Right lobe of liver (tissue), 6 donors: ENCODE measurements at places on chromosomes 7 and 10. TPM values are rescaled to one million over a fixed set of nuclear protein-coding genes. Genes with fewer than 3 reads are reported as not detected.

Gene CYP2W1
- total RNA-seq = not detected

GRCh38 chr10:14623931-14624330, 150.8 kb downstream of the FAM107B start:
- DNase-seq = no peak

DNA sequence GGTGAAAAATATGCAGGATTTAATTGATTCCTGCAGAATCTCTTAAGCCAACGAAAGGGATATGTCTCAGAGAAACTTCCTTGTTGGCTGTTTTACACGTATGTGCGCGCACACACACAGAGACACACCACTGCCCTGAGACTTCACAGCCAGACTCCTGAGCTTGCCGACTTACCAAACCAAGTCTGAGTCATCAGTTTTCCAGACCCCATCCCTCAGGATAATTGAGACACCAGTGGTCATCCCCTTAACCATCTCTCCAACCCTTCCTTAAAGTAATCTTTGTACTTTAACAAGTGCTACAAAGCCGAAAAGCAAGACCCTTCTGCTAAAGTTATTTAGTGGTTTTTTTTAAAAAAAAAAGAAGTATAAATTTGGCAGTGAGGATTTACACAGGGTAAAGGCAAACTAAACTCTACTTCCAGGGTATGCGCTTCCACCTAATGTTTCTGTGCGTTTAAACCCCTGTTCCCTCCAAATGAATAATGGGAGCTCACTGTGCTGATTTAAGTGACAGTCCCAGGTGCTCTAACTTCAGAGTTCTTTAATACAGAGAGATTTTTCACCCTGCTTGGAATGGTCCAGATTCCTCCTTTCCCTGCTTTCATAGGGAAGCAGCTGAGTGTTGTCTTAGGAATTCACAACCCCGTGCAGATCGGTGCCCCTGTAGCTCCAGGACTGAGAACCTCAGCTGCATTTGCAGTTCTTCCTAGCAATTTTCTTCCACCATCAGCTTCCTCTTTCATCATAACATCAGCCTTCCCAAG, 198.5 kb downstream of the INHBA start:
- DNase-seq = no peak

Gene ITIH5
- 0.32 TPM for total RNA-seq

DNA sequence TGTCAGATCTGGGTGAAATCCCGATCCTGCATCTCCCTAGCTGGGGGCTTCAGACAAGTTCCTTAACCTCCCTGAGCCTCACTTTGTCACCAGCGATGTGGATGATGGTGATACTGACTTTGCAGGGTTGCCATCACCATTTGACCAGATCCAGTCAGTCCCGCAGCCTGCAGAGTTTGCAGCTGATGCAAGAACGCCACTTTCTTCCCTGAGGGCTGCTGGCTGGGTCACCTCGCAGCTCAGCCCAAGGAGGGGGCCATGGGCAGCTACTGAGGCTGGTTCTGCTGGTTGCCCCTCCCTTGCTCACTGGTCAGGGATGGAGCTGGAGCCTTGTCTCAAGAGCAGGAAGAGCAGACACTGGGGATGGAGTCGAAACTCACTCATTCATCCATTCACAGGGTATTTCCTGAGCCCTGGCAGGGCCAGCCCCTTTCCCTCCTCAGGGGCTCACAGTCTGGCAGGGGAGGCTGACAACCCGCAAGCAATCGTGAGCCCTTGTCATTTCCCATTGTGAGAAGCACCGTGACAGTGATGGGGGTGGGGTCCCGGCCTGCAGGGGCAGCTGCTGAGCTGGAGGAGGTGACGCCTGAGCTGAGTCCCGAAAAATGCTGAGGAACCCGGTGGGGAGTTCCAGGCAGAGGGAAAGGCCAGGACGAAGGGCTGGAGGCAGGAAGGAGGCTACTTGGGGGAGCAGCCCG, 111.1 kb upstream of the TCF7L2 start:
- no peak for DNase-seq

Gene SDK1
- 0.32 TPM for total RNA-seq

- DNase-seq = no peak
Measured at GRCh38 chr10:69961881-69962745, 90.5 kb upstream of the MACROH2A2 start.

DNA sequence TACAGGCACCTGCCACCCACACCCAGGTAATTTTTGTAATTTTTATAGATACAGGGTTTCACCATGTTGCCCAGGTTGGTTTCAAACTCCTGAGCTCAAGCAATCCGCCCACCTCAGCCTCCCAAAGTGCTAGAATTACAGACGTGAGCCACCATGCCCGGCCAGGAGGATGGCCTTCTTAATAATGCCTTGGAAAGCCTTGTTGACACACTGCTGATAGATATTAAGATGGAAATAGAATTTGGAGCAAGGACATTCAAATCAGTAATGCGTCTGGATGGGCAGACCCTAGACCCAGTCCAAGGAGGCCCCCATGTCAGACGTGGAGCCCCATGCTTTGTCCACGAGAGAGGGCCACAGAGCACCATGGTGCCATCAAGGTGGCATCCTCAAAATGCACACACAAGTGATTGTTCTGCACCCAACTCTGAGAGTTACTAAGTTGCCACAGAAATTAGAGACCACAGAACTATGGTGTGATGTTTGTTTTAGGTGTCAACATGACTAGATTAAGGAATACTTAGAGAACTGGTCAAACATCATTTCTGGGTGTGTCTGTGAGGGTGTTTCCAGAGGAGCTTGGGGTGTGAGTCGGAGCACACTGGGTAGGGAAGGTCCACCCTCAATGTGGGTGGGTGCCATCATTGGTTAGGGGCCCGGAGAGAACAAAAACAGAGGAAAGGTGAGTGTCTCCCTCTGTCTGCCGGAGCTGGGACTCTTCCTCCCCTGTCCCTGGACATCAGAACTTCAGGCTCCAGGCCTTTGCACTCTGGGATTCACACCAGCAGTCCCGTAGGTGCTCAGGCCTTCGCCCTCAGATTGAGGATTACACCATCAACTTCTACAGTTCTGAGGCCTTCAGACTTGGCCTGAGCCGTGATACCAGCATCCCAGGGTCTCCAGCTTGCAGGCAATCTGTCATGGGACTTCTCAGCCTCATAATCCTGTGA, 34.5 kb downstream of the EBF3 start:
- no peak for DNase-seq

- no peak for DNase-seq
Measured at GRCh38 chr7:29149036-29149435, 2.7 kb upstream of the CPVL start.
